ENCODE measurements at places on chromosomes 12 and 14. TPM values are rescaled to one million over a fixed set of nuclear protein-coding genes. Genes with fewer than 3 reads are reported as not detected.

- peak overlapping the region; percentile 46 for H3K27ac ChIP-seq
- H3K4me1 ChIP-seq: peaks cover 9% of the 10 kb centered on the region
- DNase-seq: peak; percentile 16
- H3K4me3 ChIP-seq: peak overlapping the region; percentile 77
- H3K27me3 ChIP-seq: peaks cover 4% of the 10 kb centered on the region
Observed at GRCh38 chr14:97218691-97219430, 421.7 kb downstream of the VRK1 start.

DNA sequence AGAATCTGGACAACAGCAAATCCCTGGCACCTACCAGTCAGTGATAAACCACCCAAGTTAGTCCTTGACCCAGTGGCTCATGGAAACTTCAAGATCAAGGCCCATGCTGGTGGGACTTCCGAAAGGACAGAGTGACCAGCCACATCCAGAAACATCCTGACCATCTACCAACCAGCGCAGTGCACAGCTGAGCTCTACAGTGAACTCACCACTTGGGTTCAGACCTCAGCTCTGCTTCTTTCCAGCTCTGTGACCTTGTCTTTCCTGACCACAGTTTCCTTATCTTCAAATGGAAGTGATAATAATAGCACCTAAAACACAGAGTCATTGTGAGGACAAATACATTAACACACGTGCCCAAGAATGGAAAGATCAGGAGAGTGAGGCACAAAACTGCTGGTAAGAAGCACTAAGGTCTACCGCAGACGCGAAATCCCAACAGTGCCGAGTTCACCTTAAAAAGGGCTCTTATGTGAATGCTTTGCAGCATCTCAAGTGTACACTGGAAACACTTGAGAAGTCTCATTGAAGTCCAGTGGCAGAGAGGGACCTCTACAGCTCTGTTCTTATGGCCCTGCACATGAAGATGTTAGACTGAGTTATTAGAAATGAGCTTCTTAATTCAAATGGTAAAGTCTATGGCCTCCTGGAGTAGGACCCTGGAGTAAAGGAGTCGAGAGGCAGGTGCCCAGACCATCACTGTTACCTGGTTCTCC is 128.8 kb downstream of the CCDC60 start:
- no peak overlapping the region for H3K27ac ChIP-seq
- H3K27me3 ChIP-seq: no peaks in the 10 kb centered on the region
- H3K4me3 ChIP-seq: no peak overlapping the region
- H3K36me3 ChIP-seq: no peaks in the 10 kb centered on the region
- no peaks in the 10 kb centered on the region for H3K4me1 ChIP-seq
- no peak for DNase-seq

DNA sequence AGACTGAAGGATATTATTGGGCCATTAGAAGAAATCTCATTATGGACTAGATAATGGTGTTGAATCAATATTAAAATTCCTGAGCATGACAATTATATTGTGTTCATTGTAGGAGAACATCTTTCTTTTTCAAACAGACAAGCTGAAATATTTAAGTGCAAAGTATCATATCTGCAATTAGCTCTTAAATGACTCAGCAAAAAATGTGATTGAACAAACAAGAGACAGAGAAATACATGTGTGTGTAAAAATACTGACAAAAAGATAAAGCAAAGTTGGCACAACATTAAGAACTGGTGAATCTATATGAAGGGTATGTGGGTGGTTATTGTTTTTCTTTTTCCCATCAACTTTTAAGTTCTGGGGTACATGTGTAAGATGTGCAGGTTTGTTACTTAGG is 9.5 kb downstream of the CEP290 start:
- H3K4me3 ChIP-seq: no peak overlapping the region
- H3K27ac ChIP-seq: no peak overlapping the region
- no peak for DNase-seq
- H3K27me3 ChIP-seq: no peaks in the 10 kb centered on the region
- H3K36me3 ChIP-seq: no peaks in the 10 kb centered on the region

DNA sequence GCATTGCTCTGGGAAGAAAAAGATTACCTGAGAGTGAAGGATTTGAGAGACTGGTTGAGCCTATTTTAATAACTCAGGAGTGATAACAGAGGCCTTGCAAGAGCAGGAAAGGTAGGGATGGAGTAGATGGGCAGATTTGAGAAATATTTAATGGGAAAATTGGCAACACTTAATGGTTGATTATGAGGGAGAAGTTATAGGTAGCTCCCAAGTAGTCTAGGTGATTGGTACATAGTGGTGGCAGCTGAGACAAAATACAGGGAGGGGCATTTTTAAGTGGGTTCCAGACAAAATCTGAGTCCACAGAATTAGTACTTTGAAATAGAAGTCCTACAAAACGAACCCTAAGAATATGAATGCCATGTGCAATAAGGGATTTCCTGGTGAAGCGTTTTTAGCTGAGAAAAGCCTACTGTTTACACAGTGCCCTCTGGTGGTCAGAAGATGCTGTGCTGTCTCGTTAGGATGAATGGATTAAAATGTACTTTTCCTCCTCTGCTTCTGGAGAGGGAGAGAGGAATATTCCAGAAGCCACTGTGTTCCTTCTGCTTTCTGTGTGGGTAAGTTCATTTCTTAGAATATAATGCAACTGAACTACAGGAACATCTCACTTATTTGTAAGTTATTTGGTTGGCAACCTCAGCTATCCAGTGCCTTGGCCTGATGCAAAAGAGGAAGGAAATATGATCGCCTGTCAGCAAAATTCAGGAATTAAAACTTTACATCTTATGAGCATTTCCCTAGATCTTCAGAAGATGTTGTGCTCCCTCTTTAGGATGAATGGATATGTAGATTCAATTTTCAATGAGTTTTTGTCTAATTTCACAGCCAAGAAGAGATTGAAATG is 6.5 kb downstream of the ZBTB1 start:
- DNase-seq: peak; percentile 61
- H3K4me3 ChIP-seq: peak overlapping the region; percentile 33
- H3K36me3 ChIP-seq: no peaks in the 10 kb centered on the region
- peaks cover 80% of the 10 kb centered on the region for H3K4me1 ChIP-seq
- H3K27ac ChIP-seq: peak overlapping the region; percentile 40
- H3K27me3 ChIP-seq: no peaks in the 10 kb centered on the region

DNA sequence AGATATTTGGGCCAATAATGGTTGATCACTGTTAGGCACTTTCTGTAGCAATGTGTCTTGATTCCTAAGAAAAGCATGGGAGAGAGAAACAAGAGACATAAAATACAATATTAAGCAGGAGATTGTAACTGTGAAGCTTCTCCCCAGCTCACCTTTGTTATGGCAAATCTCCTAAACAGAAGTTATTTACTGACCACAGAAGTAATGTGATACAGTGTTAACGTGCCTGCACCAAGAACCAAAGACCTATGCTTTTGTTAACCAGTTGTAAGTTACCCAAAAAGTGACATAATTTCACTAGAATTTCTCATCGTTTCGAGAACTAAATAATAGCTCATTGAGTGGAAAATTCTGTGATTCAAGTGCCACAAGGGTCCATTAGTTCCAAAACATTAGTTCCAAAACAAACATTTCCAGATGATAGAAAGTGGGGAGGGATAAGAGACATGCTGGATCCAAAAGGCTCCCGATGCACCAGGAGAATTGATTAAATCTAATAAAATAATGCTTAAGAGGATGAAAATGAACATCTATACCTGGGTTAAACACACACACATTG is 14.3 kb downstream of the RERG start:
- peaks cover 3% of the 10 kb centered on the region for H3K27me3 ChIP-seq
- H3K4me3 ChIP-seq: no peak overlapping the region
- no peak overlapping the region for H3K27ac ChIP-seq
- H3K36me3 ChIP-seq: no peaks in the 10 kb centered on the region
- DNase-seq: no peak
- no peaks in the 10 kb centered on the region for H3K4me1 ChIP-seq

The TMEM121 gene
- 17.1 TPM for total RNA-seq

The PRH2 gene
- total RNA-seq: not detected

The KRT6A gene
- total RNA-seq: not detected

The WNT5B gene
- not detected for total RNA-seq

The REP15 gene
- total RNA-seq: not detected

Measured in CD8-positive, alpha-beta memory T cell (primary cell).